Left lobe of liver (tissue), 2 donors: ENCODE measurements at places on chromosomes 1 and 21.

GRCh38 chr1:37537378-37537777 is 16.7 kb downstream of the SNIP1 start:
- no peak for DNase-seq

GRCh38 chr1:119713749-119714456 is 2.2 kb downstream of the PHGDH start:
- no peak for DNase-seq

GRCh38 chr1:99004254-99004860 is 304 bp downstream of the PLPPR5 start:
- no peak for DNase-seq

GRCh38 chr1:159922511-159923202 is 2.6 kb downstream of the TAGLN2 start:
- peak; percentile 90 for DNase-seq

- DNase-seq: no peak
Measured at GRCh38 chr1:147569587-147570241, 28.4 kb downstream of the BCL9 start.

GRCh38 chr21:42799516-42799915 is 79.8 kb downstream of the WDR4 start:
- DNase-seq: no peak

DNA sequence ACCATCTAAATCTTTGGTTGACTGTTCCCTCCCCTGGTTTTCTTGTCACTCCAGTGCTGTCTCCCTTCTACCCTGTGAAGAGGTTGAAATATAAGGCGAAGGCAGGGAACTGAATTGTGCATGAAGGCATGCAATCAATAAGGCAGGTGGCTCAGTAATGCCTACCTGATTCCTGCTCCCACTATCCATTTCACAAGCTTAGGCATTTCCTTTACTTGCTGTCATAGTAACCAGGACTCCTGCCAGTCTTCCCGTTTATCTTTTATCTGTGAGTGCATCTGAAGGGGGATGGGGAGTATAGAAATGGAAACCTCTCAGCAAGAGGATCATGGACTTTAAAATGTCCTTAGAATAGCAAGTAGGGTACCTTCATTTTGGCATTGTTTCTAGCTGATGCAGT is 40.5 kb downstream of the MRPS6 start:
- DNase-seq: no peak

DNA sequence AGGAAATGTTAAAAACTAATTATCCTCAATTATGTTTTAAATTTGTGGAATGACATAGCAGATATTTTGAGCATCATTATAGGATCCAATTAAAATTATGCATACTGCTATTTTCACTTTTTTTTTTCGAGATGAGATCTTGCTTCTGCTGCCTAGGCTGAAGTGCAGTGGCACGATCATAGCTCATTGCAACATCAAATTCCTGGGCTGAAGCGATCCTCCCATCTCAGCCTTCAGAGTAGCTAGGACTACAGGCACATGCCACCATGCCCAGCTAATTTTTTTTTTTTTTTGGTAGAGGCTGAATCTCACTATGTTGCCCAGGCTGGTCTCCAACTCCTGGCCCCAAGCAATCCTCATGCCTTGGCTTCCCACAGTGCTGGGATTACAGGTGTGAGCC is 11.3 kb upstream of the SLC1A7 start:
- no peak for DNase-seq

- DNase-seq: no peak
Measured at GRCh38 chr1:110319332-110320167, 19.6 kb upstream of the RBM15 start.

DNA sequence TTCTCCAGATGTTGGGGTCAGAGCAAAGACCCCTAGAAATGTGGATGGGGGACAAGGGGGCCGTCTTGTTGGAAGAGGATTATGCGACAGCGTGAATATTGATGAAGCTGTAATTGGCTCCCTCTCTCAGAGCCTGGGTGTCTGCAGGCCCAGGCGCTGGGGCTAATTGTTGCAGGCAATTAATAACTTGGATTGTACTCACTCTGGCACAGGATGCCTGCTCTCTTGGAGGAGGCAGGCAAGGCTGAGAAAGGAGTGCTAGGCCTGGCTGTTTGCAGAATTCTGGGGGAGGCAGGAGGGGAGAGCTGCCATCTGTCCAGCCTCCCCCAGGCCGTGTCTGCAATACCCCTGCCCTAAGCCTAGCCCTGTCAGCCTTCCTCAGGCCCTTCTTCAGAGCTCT is 4.1 kb upstream of the DISP3 start:
- no peak for DNase-seq

DNA sequence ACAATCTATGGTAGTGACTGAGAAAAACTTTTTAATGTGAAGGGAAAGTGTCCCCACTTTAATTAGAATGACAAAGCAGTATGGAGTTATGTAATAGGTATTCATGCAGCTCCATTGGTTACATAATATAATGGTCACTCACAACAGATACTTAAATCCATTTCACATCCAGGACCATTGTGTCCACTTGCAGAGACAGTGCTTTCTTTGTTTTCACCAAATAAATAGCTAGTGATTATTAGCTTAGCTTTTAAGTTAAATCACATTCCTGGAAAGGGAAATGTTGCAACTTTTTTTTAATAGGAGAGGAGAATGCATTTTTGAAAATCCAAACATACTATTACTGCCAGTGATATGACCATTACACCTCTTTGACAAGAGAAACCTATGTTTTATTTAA is 22.9 kb downstream of the RGL1 start:
- no peak for DNase-seq

DNA sequence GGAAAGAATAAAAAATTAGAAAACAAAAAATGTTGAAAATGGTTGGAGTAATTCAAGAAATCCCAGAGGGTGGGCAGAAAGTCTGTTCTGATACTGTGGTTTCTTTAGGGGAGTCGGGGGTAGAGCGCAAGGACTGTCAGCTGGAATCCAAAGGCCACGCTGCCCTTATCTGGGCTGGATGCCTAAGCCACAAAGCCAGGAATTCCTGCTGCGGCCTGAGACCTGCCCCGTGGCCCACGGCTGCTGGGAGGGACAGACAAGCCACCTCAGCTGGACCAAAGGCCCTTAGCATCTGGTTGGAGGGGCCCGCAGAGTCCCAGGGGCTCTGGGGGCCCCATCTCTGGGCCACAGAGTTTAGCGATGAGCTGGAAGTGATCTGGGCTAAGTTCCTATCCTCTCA is 60.2 kb downstream of the DMRTB1 start:
- no peak for DNase-seq

DNA sequence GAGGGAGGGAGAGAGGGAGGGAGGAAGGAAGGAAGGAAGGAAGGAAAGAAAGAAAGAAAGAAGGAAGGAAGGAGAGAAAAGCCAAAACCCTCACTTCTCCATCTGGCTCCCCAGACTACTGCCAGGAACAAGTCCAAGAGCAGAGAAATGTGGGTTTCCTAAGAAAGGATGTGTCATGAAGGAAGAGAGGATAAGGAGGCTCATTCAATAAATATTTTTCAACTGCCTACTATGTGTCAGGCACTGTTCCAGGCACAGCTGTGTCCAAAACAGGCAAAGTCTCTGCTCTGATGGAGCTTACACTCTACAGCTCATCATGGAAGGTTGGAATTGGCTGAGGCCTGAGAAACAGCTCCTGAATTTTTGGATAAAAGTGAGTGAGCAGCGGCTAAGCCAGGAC is 42.6 kb upstream of the ATP2B4 start:
- DNase-seq: no peak

DNA sequence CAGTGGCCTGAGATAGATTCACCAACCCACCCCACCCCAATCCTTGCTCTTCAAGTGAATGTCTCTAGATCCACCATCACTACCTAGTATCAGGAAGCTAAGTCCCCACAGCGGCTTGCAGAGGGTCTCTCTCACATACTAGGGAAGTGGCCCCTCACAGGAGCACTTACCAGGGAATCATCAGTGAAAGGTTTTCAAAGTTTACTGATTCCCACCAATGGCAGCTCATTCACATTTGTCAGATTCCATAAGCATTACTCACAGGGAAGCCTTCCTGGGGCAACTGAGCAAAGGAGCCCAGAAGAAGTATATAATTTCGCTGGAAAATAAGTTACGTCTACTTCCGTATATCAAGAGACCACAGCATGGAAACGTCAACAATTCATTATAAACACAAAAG is 120.8 kb downstream of the GREM2 start:
- DNase-seq: no peak

GRCh38 chr1:156868341-156868740 is 7.7 kb downstream of the NTRK1 start:
- no peak for DNase-seq

DNA sequence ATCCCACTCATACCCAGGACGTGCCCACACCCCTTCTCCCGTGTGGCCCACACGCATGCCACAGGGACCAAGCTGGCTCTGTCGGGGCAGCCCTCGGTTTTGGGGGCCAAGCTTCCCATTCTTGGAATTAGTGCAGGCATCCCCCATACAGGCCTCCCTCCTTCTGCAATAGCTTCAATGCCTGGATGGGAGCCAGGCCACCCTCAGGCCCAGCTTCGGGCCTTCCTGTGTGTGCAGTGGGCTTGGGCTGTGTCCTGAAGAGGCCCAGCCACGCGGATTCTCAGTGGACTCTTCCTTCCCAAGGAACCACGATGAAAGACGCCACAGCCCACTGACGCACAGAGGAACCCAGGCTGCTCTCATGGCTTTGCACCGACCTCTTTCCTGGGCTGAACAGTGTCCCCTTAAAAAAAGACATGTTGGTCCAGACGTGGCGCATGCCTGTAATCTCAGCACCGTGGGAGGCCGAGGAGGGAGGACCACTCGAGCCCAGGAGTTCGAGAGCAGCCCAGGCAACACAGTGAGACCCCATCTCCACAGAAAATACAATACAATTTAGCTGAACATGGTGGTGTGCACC is 3.4 kb downstream of the KRTAP10-11 start:
- no peak for DNase-seq

DNA sequence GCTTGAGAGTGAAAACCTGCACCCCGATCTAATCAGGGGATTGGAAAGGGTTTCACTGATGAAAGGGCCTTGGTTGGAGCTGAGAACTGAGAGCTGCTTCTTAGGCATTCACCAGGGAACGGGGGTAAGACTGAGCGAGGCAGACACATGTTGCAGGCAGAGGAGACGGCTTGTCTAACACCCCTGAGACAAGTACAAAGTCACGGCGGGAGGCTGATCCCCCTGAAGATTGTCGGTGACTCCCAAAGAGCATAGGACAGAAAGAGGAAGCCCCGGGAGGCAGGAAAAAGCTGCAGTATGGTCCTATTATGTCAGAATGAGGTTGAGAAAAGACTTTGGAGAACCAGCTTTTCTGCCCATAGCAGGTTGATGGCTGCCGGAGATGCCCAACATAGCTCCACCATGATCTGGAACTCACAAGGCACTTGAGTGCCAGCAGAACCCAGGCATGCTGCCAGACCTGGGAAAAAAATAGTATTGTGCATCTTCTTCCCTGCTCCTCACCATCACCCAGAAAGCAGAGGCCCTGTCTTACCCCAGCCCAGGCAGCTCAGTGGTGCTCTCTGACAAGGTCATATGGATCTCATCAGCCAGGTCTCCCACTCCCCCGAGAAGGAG is 463.9 kb upstream of the PROX1 start:
- DNase-seq: no peak

DNA sequence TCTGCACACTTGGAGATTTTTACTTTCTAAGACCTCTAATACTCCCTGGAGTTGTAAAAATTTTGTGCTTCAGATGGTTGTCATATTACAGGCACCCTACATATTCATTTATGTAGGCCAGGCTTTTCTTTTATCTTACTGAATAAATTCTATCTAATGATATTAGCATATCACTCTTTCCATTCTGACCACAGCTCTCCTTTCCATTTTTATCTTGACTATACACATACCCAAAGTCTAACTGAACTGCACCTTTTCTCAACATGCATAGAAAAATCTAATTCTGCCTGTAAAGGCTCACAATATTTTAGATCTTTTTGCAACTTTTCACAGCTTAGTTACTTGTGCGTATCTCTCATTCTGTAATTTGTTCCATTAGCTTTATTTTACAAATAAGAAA is 52.7 kb upstream of the TSHB start:
- DNase-seq: no peak

GRCh38 chr1:156638189-156638985 is 3.5 kb upstream of the BCAN start:
- DNase-seq: no peak

GRCh38 chr1:24364605-24364974 is 45.4 kb downstream of the GRHL3 start:
- no peak for DNase-seq

DNA sequence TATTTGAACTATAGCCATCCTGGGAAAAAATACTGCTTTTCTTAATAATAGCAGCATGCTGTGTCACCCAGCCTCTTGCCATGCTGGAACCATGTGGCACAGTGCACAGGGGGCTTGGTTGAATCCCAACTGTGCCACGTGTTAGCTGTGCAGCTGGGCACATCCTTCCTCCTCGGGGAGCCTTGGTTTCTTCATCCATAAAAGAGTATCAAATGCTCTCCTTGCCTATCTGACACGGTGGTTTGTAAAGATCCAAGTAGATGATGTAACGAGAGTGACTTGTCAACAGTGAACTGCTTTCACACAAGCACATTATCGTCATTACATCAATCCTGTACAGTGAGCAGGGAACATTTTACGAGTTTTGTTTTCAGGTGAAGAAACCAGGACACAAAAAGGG is 24.4 kb downstream of the VASH2 start:
- peak; percentile 19 for DNase-seq

GRCh38 chr1:214581785-214582184 is 21.2 kb upstream of the CENPF start:
- DNase-seq: no peak

DNA sequence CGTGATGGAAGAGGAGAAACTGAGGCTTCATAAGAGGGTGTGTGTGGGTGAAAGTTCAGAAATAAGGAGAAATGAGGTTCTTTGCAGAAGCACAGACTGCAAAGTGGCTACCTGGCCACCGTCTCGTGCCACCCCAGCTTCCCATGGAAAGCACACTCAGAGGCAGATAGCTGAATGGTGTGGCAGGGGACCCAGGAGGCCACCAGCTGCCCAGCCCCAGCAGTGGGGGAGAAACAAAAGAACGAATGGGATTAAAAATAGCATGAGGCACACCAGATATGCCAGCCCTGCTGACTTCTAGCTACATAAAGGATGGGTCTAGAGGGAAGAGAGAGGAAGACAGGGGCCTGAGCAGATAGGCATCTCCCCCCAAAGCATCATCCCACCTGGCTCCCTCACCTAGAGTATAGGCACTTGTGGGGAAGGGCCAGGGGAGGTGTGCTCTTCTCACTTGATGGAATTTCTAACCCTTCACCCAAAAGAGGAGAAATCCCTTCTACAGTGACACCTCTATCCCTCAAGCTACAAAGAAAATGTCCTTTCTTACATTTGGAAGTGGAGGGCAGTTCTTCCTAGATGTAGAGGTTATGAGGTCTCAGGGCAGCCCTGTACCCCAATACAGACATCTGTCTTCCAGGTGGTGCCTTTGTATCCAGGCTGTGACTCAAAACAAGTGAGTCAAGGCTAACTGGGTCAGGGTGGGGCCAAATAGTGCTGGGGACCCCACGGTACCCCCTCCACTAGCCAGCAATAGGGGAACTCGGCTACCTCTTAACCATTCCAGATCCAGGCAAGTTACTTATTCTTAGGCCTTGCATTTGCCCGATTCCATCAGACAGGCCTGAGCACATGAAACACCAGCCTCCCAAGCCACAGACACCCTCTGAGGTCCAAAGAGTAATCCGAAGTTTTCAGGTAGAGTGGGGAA is 3.5 kb downstream of the HDGF start:
- no peak for DNase-seq
